ENCODE measurements at places on chromosomes 12 and 14. TPM values are rescaled to one million over a fixed set of nuclear protein-coding genes. Genes with fewer than 3 reads are reported as not detected.

Gene LRP1
- 190 TPM for total RNA-seq

Gene MSI1
- total RNA-seq = not detected

Gene GLIPR1L2
- 0.74 TPM for total RNA-seq

Gene SCARB1
- 37.8 TPM for total RNA-seq

Gene TMEM116
- total RNA-seq = 6.1 TPM

Gene ANKS1B
- total RNA-seq = 0.15 TPM

Gene MMP19
- total RNA-seq = 15.2 TPM

Gene SYNE3
- 18.9 TPM for total RNA-seq

Gene TAS2R30
- 0.48 TPM for total RNA-seq

Gene PPP1R36
- total RNA-seq = 0.26 TPM

Gene KLHL33
- total RNA-seq = 0.05 TPM

Gene CCDC177
- total RNA-seq = not detected

Gene SIX6
- total RNA-seq = not detected

Gene ZFHX2
- total RNA-seq = 2.9 TPM

Gene GPRC5A
- total RNA-seq = 313 TPM

Gene SMCO3
- 0.14 TPM for total RNA-seq

GRCh38 chr14:91373591-91374254 is 43.9 kb downstream of the CCDC88C start:
- no peak for DNase-seq

DNA sequence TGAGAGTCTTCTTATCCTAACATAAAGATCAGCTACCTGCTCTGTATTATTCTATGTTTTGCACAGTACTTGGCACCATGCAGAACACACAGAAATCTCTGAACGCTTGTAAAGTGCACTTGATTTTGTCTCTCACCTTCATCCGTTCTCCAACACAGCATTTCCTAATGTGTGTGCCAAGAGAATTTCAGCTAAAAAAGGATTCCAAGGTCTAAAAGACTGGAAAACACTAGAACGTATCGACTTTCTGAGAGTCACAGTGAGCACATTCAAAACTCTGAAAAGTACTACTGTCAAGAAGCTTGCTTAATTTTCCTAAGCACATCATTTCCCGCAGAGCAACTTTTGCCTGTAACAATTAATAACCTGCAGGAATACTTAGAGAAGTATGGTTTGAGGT is 211.1 kb downstream of the ANO2 start:
- DNase-seq = no peak

GRCh38 chr12:55624056-55624455 is 12.6 kb upstream of the OR10P1 start:
- no peak for DNase-seq

DNA sequence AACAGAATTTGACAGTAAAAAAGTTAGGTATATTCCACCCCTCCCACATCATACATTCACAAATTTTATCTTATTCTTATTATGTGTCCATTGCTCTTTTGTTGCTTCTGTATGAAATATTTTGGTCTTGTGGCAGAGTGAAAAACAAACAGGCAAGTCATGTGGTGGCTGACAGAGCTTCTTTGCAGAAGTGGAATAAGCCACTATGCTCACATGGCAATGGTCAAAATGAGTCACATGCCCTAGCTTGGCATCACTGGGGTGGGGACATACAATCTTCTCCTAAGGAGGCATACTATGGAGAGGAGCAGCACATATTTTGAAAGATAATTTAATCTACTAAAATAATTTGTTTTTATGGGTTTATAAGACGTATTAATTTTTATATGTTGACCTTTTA is 27.7 kb upstream of the CMA1 start:
- no peak for DNase-seq

- no peak for DNase-seq
Measured at GRCh38 chr12:26632756-26633155, 200.2 kb downstream of the ITPR2 start.

- DNase-seq = no peak
Measured at GRCh38 chr14:33836203-33836899, 114.5 kb downstream of the EGLN3 start.

GRCh38 chr14:41606282-41606531 is 469 bp upstream of the LRFN5 start:
- no peak for DNase-seq

GRCh38 chr12:28088566-28089272 is 101.5 kb upstream of the CCDC91 start:
- DNase-seq = peak; percentile 9

DNA sequence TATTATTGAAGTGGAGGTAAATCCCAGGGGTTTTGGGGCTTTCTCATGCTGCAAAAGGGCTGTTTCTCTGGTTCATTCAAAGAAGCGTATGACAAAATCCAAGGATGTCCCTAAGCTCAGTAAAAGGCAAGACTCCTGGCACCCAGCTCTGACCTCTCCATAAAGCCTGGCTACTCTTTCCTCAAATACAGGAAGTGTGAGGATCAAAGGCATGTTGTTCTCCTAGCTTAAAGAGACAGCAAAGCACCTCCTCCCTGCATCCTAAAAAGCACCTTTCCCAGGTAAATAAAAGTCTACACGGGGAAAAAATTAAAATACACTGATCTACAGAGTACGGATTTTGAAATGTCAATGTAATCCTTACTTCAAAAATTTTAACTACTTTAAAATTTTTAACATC is 118.6 kb downstream of the LMNTD1 start:
- DNase-seq = no peak

DNA sequence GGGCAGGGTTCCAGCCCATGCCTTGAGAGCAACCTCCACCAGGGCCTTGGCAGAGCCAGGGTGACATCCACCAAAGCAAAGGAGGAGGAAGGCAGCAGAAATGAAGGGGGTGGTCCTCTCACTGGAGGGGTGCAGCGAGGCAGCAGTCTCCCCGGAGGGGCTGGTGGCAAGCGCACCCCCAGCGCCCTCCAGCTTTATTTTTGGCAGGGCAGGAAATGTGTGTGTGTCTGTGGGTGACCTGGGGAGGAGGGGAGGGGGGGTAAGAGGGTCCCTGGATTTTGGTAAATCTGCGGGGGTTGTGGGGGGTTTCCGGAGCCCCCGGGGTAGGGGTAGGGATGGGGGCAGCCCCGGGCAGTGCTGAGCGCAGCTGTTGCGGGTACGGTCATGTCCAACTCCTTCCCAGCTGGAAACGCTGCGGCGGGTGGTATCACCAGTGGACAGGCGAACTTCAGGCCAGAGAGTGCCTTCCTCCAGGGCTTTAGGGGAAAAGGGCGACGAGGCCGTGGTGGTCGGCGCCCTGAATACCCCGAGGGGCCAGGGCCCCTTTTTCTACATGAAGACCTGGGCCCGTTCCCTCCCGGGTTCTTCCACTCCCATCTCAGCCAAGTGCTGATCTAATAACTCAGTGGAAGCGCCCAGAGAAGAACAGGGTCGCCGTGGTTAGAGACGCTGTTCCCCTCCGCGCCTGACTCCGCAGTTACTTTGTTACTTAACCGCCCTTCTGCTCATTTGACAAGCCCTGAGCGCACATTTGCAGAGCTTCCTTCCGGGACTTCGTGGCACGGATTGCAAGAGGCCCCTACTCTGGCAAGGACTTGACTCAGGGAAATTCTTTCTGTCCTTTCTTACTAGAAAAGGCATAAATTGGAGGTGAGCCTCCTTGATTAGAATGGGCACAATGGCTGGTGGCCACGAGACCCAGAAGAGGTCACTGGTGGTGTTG is 55.2 kb downstream of the FOS start:
- DNase-seq = no peak

- no peak for DNase-seq
Measured at GRCh38 chr12:49389387-49389703, 22.1 kb downstream of the SPATS2 start.

- no peak for DNase-seq
Measured at GRCh38 chr12:11961686-11962085, 109.1 kb upstream of the BCL2L14 start.

DNA sequence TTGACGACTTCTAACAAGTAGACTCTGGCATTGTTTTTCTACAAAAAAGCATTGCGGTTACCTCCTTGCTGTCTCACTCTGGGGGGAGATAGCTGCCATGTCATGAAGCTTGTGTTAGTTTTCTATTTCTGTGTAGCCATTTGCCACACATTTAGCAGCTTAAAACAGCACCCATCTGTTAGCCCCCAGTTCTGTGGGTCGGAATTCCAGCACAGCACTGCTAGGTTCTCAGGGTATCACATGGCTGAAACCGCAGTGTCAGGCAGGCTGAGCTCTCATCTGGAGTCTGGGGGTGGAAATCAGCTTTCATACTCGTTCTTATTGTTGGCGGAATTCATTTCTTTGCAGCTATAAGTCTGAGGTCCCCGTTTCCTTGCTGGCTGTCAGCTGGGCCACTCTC is 19.9 kb upstream of the STXBP6 start:
- DNase-seq = no peak

DNA sequence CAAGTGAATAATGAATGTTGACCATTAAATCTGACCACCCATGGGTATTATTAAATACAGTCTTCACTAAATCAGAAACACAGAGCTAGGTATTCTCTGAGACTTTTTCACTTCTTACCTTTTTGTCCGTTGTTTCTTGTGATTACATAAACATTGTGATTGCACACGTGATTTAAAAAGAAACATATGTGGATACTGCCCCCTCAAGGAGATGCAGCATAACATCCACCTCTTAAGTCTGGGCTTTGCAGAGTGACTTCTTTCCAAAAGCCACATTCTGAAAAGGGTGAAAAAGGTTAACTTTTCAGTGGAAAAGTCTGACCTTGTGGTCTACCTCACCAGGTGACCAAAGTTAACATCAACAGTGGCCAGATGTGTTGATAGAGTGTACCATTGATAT is 185.5 kb upstream of the FAR2 start:
- peak; percentile 4 for DNase-seq

DNA sequence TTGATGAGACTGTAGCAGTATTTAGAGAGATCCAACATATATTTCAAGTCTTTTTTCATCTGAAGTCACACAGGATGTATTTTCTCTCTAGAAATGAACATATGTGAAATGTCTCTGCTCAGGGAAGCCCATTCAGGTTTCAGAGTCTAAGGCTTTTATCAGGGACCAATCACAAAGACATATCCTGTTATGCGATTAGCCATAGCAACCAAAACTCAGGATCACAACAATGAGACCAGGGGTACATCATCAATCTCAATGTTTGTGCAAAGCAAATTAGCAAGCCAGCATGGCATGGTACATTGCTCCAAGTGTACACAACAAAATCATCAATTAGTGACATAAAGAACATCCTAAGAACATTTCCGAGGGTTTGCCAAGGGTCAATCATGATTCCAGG is 99.2 kb upstream of the AMN1 start:
- DNase-seq = no peak

DNA sequence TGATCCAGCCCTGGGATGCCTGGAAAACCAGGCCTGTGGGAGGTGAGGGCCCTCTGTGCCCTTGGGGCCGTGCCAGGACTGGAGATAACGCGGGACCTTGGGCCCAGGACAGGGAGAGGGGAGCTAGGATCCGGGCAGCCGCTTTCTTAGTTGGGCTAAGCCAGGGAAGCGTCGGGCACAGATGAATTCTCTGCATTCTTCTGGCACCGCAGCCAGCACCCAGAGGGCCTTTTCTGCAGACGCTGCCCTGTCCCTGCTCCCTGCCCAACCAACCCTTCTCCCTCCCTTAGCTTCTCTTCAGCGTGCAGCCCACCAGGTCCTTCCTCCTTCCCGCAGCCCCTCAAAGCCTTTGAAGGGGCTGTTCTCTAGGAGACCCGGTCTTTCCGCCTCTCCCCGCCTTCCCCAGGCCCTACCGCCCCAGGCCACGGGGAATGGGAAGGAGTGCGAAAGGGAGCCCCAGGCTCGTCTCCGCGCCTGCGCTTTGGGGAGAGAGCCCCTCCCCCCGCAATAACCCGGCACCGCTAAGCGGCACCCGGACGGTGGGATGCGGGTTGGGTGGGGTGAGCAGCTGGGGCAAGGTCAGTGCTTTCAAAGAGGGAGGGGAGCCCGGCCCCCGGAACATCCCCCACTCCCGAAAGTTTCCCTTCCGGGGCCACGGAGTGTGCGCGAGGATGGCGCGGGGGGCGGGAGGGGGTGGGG is 663 bp downstream of the NCKAP5L start:
- DNase-seq = peak; percentile 61

- DNase-seq = no peak
Measured at GRCh38 chr14:68396461-68396860, 396.4 kb downstream of the ZFP36L1 start.

All from HFFc6 (cell line).